ENCODE measurements at places on chromosomes 4 and X.

GRCh38 chr4:140944199-140944515 lies 188.0 kb upstream of the TBC1D9 start:
- DNase-seq: no peak

GRCh38 chr4:12116009-12116552 lies 687.4 kb upstream of the HS3ST1 start:
- no peak for DNase-seq

DNA sequence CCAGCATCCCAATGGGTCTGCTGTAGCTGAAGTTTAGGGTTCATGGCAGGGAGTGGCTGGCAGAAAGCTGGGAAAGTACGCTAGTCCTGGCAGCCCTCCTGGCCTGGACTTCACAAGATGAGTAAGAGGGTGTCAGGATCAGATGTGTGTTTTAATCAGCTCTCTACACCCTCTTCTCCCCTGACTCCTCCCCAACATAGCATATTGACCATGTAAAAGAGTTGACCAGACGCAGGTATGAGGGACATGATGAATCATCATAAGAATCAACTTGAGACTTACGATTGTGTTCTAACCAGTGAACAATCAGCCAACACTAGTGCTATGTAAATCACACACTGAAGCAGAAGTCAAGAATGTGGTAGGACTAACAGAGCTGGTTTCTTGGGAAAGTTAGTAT lies 5.3 kb downstream of the SOWAHB start:
- DNase-seq: peak; percentile 44

GRCh38 chrX:31201503-31201902 lies 129.7 kb upstream of the FTHL17 start:
- DNase-seq: no peak

GRCh38 chrX:119273420-119274192 lies 37.5 kb downstream of the PGRMC1 start:
- peak; percentile 76 for DNase-seq

DNA sequence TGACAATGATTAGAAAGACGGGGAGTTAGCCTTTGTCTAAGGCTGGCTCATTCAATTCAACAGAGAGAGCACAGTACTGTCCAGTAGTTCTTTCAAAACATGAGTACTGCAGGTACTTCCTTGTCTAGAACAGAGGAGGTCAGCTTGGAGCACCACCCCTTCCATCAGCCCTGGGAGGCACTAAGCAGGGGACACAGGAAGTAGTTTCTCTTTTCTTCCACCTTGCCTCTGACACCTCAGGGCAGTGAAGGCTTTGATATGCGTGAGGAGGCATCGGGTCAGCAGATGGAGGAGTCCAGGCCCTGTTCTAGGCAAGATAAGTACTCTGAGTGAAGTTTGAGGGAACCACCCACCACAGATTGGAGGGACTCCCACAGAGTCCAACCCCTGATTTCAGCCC lies 33.1 kb downstream of the MAGEB10 start:
- DNase-seq: no peak

DNA sequence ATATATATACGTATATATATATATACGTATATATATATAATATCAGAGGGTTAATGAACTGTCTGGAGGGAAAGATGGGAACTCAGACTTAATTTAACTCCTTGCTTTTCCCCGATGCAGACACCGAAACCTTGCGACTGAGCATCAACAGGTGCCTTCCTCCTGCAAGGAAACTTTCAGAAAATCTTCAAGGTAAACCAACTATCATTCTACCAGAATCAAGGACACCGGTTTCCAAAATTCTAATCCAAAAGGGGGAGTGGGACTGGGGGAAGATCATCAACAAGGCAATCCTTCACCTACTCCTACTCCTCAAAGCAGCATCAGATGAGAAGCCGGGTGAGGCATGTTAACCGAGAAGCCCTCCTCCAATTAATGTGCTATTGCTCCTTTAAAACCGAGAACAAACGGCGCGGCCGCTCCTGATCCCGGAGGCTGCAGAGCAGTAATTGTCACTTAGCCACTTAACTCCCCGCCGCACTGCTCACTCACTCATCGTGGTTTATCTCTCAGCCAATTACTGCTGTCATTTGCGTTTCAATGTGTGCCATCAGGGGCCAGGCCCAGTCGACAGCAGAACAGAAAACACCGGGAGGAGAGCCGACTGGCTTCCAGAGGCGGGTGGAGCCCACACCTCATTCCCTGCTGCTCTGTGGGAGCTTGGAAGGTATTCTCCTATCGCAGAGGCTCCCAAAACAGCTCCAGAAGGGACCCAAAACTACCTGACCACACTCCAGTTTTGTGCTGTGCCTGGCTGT lies 61.7 kb downstream of the MAML3 start:
- DNase-seq: peak; percentile 45

DNA sequence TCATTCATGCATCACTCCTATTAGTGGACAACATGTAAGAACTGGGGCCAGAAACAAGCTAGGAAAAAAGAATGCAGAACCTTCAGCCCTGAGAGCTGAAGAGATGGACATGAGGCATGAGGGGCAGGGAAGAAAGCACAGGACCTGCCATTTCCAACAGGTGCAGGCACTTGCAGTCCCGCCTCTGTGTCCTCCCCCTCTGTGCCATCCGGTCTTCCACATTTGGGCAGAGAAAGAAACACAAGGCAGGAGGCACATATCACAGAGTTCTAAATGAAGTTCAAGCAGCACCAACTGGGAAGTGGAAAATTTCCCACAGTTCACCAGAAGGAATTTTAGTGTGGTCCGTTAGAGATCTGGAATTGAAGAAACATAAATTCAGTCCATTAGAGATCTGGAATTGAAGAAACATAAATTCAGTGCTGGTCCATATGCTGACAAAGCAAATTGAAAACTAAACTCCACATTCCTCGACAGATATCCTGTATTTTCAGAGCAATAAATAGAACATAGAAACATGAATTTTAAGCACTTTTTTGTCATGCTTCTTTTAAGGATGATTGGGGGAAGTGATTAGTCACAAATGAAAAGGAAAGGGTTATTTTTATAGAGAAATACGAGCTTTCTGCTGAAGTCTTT lies 57.2 kb upstream of the DAPP1 start:
- no peak for DNase-seq

GRCh38 chr4:98626350-98626749 lies 32.1 kb downstream of the TSPAN5 start:
- DNase-seq: peak; percentile 29

- DNase-seq: no peak
Observed at GRCh38 chr4:99028187-99028586, 32.7 kb downstream of the METAP1 start.

GRCh38 chrX:22012931-22013330 lies 19.2 kb upstream of the PHEX start:
- DNase-seq: no peak

DNA sequence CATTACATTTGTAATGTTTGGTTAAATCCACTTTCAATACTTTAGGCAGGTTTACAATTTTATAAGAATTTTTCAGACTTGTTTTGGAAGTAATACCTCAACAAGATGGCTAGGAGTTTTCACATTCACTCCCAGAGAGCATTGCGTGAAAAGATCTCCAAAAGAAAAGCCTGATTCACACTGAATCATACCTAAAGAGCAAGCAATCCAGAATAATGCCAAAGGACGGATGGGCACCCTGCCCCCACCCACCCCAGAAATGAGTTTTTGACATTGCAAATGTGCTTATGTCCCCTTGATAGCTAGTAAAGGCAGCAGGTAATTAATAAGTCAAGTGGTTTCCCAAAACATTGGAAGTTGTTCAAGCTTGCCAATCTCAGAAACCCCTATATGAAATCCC lies 557.7 kb upstream of the TENM3 start:
- DNase-seq: no peak

DNA sequence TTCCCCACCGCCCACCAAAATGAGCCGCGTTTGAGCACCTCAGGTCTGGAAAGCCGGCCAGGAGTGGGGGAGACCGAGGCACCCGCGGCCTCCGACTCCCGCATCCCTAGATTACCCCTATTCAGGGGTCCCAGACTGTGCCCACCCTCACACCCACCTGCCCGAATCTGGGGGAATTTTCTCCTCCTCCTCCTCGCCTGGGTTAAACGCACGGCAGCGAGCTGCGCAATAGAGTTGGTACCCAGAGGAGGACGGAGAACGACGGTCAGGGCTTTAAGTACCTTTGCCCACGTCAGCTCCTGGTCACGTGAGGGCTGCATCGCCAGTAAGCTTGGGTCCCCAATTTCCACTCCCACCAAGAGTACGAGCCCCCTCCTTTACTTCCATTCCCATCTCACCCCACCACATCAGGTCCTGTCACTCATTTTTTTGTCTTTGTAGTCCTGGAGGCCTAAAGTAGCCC lies at the start of gene ARMCX2:
TSS of gene ARMCX2 (minus strand) at position 250 of the 463 bp plus-strand sequence. CDS start 2,262 bp downstream, outside the sequence.
- peak; percentile 40 for DNase-seq

GRCh38 chr4:83308672-83309071 lies 24.1 kb upstream of the COQ2 start:
- DNase-seq: no peak

DNA sequence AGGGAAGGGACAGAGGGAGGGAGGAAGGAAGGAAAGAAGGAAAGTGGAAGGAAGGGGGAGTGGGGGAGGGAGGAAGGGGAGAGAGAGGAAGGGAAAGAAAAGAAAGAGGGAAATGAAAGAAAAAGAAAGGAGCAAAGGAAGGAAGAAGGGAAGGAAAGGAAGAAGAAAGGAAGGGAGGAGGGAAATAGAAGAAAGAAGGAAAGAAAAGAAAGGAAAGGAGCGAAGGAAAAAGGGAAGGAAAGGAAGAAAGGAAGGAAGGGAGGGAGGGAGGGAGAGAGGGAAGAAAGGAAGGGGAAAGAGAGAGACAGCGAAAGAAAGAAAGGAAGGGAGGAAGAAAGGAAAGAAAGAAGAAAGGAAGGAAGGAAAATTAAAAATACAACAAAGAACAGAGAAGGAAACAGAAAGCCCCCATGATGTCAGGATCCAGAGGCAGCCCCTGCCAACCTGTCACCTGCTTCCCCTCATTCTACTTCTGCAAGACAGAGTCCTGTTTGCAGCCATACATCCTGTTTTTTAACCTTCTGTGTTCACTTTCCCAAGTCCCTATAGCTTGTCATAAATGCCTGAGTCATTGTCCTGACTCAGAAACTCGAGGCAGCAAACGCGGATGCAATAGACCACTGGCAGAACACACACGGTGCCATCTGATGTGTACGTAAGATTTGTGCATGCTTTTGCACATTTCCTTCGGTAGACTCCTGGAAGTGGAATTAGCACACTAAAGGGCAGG lies 77.0 kb upstream of the C4orf50 start:
- no peak for DNase-seq
